ENCODE measurements at places on chromosomes 1 and 21. TPM values are rescaled to one million over a fixed set of nuclear protein-coding genes. Genes with fewer than 3 reads are reported as not detected.

DNA sequence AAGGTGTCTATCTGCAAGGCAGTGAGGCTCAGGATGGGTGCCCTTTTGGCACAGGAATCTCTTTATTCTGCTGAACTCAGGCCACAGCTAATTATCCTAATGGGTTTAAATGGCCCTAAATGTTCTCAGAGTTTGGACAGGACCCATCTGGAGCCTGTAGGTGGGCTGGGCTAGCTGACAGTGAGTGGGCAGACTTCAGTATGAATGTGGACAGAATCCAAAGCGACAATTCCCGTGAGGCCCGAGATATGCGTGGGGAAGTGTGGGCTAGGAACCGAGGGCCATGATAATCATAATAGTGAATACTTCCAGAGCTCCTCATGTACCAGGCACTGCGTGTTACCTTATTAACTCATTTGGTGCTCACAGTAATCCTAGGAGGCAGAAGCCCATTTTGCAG is 165.3 kb downstream of the GRIK3 start:
- no peak for DNase-seq

Gene STMN1
- 982 TPM for polyA plus RNA-seq

DNA sequence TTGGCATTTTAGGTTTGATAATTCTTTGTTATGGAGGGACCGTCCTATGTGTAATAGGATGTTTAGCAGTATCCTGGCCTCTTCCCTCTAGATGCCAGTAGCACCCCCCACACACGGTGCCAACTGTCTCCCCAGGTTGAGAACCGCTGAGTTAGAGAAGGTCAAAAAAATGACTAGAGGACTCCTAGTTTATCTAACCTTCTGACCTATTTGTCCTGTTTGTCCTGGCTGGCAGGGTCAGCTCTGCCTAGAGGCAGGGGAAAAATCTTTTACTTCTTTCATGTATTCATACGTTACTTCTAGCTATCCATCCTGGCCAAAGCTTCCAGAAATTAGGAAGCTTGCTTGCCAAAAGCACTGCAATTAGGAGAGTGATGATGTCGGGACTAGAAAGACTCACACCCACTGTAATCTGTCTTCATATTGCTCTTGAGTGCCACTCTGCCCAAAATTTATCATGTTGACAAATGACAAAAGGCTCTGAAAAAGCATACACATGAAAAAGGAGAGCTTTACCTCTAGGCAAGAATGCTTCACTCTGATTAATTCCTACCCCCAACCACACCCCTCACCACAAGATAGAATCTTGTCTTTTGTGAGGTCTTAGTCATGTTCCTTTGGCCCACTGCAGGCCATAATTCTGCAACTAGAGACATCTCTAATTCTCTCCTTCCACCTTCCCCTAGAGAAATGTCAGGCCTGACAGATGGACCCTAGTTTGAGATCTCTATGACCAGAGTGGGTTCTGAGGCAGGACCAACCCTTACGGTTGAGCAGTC is 14.4 kb upstream of the AKR1A1 start:
- no peak for DNase-seq

Gene IGFN1
- 0.79 TPM for polyA plus RNA-seq

DNA sequence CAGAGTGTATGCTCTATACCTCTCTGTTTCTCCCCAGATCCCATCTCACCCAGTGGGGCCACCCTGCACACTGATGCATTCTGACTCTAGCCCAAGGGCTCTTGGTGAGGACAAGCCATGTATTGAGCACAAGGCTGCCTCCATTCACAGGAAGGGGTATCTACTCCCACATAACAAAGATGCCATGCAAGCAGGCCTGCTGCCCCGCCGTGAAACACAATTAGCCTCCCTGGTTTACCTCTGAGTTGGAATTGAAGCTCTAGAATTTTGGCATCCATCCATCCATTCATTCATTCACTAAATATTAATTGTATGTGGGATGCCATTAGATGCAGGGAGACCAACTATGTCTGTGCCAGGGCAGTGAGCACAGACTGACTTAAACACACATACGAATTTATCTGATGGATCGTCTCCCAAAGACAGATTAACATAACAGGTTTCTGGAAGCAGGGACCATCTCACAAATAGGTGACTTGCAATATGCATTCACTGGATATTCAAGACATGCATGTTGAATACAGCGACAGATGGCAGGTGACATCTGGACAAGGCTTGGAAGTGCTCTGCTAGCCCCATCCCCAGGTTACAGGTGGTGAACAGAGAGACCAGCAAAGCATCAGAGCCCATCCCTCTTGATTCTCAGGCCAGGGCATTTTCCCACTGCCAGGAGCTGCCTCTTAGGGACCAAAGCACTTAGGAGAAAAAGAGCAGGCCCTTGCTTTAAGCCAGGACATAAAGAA is 34.3 kb downstream of the TRABD2B start:
- no peak for DNase-seq

Gene TRIM67
- 0.05 TPM for polyA plus RNA-seq

DNA sequence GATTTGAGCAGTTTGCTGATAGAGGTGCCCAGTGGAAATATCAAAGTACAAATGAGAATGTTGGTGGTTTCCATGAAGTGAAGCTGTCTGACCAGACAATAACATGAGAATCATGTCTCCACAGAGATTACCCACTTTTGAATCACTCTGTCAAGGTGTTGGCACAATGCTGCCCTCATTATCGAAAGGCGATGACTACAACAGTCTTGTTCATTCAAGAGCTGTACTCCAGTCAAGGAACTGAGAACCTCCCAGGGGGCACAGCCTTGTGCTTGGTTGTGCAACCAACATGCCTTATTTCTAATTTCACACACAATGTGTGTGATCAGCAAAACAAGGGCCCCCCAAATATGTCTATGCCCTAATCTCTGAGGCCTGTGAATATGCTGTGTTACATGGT is 35.7 kb downstream of the ETS2 start:
- DNase-seq: no peak

DNA sequence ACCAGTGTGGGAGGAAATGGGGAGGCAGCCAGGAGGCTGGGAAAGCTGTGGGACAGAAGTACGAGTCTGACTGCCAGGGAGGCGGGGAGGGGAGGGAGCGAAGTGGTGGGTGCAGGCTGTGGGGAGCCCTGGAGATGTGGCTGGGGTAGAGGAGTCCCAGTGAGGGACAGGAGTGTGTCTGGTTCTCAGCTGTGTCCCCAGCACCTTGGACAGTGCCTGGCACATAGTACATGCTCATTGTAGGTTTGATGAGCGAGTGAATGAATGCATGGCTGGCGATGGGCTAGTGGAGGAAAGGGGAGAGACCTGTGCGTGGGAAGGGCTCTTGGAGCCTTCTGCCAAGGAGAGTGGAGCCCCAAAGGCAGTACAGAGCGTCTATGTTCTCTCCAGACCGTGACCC is 104.1 kb downstream of the SIK1 start:
- no peak for DNase-seq

DNA sequence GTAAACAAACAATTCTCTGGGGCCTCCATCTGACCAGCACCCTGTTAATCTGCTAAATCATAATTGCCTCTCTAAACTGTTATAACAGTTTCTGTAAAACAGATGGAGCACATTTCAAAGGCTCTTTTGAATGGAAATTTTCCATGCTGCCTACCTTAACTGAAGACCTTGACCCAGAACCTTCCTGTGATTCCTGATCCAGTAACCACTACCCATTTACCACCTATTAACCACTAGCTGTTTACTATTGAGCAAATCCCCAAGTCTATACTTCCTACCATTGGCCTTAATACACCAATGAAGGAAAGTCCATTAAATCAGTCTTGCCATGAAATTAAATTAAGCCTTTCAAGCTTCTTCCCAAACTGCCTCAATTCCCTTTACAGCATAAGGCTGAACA is 46.3 kb downstream of the RAB3GAP2 start:
- DNase-seq: no peak

DNA sequence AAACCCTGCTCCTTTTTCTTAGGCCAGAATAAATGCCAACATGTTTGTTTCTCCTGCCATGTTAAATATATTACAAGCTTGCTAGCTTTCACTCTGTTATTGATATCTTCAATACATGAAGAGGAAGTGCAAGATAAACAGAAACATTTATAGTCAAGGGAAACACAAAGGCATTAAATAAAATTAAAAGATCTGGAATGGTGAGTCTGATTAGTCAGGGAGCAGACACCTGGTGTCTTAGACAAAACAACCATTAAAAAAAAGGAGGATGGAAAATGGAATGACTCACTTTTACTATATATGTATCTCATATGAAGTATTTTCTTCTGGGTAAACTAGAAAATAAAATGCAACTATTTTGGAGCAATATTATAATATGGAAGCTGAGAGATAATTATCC is 123.3 kb downstream of the SMYD3 start:
- no peak for DNase-seq

Gene GRIK3
- 3.3 TPM for polyA plus RNA-seq

DNA sequence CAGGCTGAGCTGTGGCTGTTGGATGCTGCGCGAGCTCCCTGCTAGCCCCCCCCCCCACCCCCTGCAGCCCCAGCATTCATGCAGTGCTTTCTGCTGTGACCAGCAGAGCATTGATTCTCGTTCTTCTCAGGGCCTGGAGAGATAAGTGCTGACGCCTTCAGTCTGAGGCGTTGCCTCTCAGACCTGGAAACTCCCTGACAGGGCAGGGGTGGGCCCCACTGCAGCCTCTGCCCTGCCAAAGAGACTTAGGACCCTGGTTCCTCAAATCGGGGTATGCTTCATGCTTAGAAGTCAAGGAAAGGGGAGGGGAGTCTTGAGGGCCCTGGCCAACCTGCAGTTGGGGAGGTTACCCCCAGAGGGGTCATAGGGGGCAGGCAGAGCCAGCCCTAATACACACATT is 38.5 kb downstream of the PTPRF start:
- no peak for DNase-seq

Gene DOP1B
- polyA plus RNA-seq: 8.0 TPM

Gene PEAR1
- polyA plus RNA-seq: 24.0 TPM

GRCh38 chr1:116234429-116234828 is 123.2 kb downstream of the MAB21L3 start:
- DNase-seq: no peak

DNA sequence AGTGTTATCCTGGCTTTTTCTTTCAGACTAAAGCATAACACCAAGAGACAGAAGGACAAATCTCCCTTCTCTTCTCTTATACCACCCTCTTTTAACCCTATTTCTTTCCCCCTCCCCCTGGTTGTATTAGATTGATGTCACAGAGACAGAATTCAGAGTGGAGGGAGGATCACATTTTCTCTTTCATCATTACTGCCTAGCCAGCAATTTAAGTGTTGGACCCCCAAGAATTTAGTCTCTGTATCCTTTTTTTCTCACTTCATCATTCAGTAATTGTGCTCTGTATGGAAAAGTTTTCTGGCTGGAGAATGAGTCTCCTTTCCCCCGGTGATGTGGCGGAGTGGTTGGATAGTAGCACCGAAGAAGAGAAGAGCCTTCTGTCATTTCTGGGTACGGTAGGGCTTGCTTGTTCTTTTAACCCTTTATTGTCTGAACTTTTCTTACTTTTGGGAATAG is 124.8 kb downstream of the CLEC20A start:
- DNase-seq: no peak

DNA sequence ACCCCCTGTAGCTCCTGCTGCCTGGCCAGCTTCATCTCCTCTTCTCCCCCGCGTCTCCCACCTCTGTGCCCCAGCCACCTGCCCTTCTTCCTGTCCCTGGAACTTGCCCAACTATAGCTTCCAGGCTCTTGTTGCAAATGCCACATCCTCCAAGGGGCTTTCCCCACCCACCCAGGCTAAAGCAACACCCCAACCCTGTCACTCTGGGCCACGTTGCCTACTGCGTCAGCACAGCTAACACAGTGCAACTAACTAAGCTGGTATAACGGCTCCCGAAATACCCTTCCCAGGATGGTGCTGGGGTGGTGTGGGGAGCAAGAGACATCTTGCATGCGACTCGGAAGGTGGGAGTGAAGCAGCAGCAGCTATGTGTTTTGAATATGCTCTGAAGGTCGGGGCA is 19.7 kb downstream of the CAMK2N1 start:
- no peak for DNase-seq

- DNase-seq: no peak
These were observed 4.3 kb upstream of the FUCA1 start for GRCh38 chr1:23872421-23872820.

- no peak for DNase-seq
These were observed 41.6 kb upstream of the MTR start for GRCh38 chr1:236753516-236753915.

DNA sequence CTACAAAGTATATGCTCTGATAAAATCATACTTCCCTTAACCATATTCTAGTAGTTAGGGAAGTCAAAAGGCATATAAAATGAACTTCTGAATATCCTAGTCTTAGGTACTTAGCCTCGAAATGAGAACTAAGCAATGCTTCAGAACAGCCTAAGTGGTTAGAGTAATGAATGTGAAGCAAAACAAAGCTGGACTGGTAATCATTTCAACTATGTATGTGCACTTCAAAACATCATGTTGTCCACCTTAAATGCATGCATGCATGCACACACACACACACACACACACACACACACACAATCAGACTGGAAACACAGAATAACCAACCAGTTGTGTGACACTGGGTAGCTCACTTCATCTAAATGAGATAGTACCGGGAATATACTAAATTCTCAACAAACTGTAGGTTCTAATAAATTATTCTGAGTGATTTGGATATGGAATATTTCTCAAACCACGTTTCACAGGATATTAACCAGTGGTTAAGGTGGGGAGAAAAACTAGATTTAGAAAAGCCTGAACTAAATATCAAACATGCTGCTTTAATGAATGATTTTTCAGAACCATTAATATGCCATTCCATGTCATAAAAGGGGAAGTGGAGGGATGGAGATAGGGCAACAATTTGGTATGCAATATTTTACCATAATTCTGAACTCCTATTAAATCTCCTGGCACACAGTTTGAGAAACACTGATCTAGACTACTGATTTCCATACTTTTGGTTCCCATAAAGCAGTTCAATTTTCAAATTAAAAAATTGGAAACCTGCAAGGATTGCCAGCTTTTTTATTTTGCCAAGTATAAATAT is 19.5 kb downstream of the RNF115 start:
- no peak for DNase-seq

Gene ETV3
- 25.1 TPM for polyA plus RNA-seq

Gene IL22RA1
- polyA plus RNA-seq: 5.1 TPM

Gene DCDC2B
- 0.98 TPM for polyA plus RNA-seq

Gene PLA2G2D
- 0.06 TPM for polyA plus RNA-seq

Gene ACKR1
- 0.36 TPM for polyA plus RNA-seq

GRCh38 chr1:7389906-7390603 is 381.0 kb upstream of the VAMP3 start:
- no peak for DNase-seq

Gene S100A5
- 0.85 TPM for polyA plus RNA-seq

- no peak for DNase-seq
These were observed 28.7 kb upstream of the RD3 start for GRCh38 chr1:211520641-211521040.

DNA sequence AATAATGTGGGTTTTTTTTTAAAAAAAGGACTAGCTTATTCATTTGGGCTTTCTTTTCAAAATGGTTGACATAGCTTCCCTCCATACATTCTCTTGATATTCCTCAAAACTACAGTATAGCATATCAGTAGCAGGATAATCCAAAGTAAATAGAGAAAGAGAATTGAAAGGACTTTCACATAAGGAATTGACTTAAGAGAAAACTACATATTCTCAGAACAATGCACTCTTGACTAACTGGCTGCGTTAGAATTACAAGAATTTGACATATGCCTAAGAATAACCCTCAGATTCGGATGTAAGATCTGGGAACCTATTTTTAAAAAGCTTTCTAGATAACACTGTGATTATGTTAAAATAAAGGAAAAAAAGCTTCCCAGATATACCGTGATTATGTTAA is 3.1 kb downstream of the PRKAB2 start:
- no peak for DNase-seq
